Esophagus muscularis mucosa (tissue), 4 donors: ENCODE measurements at places on chromosomes 3 and 15. TPM values are rescaled to one million over a fixed set of nuclear protein-coding genes. Genes with fewer than 3 reads are reported as not detected.

Gene P2RY13
- 0.80 TPM for total RNA-seq

Gene MESP2
- not detected for total RNA-seq

Gene ONECUT1
- not detected for total RNA-seq

Gene FGD5
- total RNA-seq, result 15.9 TPM

Gene UROC1
- total RNA-seq, result not detected

Gene GOLGA6A
- total RNA-seq, result not detected

Gene GOLGA6L10
- total RNA-seq, result 1.7 TPM

Gene CD200
- 22.9 TPM for total RNA-seq

Gene INSYN1
- total RNA-seq, result 12.5 TPM

Gene TRH
- not detected for total RNA-seq

Gene TEX55
- not detected for total RNA-seq

Gene KCNMB3
- total RNA-seq, result 3.3 TPM

Gene GABRA5
- total RNA-seq, result 10.3 TPM

Gene SLCO2A1
- total RNA-seq, result 8.3 TPM

Gene CATSPER2
- 2.8 TPM for total RNA-seq

Gene SCN11A
- total RNA-seq, result 0.34 TPM

Gene AMT
- 1.7 TPM for total RNA-seq
